RCC 7860 (cell line): ENCODE measurements at places on chromosomes 2 and 18.
A peak's percentile ranks its signal among the peaks of the same experiment; 100 is the strongest.

GRCh38 chr2:103208916-103209315 lies 447.1 kb downstream of the TMEM182 start:
- no peak for DNase-seq

DNA sequence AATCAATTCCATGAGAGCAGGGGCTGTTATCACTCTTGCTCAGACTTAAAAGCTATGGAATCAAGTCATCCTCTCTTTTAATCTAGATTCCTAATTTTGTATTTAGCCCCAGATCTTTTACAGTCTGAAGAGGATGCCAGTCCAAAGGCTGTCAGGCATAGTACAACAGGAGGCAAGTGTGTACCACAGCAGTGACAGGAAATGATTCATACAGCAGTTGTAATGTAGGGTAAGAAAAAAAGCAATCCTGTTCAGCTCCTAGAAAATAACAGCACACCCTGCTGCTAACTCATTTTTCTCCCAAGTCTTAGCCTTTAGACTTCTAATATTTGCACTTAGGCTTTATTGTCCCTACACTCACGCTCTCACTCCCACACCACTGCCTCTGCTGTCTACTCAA lies 127.8 kb upstream of the SYT4 start:
- DNase-seq, result peak; percentile 19

DNA sequence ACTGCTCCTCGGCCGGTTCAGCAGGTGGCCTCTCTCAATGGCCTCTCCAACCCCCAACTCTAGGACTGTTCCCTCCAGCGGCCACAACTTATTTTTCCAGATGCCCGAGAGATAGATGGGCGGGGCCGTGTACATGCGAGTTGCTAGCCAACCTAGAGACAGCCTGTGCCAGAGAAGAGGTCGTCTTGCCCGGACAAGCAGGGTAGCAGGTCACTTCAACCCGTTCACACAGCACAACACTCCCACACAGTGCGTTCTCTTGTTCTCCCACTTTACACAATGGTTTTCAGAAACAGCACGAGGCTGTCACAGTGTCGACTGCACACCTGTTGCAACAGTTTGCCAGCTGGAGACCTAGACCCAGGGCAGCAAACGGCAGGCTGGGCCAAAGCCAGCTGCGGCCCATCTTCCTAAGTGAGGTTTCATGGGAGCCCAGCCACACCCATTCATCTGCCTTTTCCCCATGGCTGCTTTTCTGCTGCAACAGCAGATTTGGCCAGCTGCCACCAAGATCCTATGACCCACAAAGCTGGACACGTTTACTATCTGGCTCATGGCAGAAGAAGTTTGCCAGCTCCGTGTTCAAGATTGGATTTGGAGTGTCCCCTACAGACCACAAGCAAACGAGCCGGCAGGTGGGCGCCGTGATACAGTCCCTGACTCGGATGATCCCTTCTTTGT lies 7.3 kb upstream of the PRLH start:
- peak; percentile 27 for DNase-seq

DNA sequence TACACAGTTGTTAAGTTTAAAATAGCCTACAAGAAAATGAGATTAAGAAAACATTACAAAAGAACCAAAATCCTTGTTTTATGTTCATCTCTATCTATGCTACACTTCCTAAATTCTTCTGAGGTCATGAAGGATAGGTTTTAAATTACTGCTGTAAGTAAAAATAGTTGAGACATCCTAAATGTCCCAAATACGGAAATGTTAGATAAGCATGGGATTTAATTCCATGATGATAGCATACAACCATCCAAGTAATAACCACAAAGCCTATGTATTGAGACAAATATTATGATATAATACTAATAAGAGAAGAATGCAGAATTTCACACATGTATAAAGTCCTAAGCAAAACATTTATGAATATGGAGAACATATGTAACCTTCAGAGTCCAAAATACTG lies 34.1 kb downstream of the PIEZO2 start:
- no peak for DNase-seq

- DNase-seq, result no peak
These were observed 237.0 kb downstream of the IKZF2 start for GRCh38 chr2:212914392-212914791.

GRCh38 chr18:8662560-8663255 lies 42.6 kb upstream of the MTCL1 start:
- no peak for DNase-seq

- no peak for DNase-seq
These were observed 49.0 kb upstream of the BIN1 start for GRCh38 chr2:127155947-127156346.

GRCh38 chr2:129767346-129768035 lies 212.0 kb upstream of the RAB6C start:
- DNase-seq, result no peak

DNA sequence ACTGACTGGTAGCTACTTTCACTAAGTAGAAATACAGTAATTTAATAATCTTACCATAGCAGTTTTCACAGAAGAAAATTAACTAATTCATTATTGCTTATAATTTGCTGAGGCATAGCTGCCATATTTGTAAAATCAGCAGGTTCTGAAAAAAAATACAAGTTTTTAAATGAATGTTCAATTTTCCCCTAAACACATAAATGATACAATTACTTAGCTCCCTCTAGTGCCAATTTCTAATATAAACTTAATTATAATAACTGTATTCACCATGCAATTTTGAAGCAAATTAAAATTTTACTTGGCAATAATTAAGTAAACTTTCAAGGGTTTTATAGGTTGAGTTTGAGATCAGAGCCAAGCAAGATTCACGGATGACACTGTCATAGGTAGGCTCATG lies 1321.6 kb upstream of the ACVR2A start:
- peak; percentile 14 for DNase-seq

GRCh38 chr2:237219826-237220225 lies 134.1 kb downstream of the COPS8 start:
- DNase-seq, result no peak

DNA sequence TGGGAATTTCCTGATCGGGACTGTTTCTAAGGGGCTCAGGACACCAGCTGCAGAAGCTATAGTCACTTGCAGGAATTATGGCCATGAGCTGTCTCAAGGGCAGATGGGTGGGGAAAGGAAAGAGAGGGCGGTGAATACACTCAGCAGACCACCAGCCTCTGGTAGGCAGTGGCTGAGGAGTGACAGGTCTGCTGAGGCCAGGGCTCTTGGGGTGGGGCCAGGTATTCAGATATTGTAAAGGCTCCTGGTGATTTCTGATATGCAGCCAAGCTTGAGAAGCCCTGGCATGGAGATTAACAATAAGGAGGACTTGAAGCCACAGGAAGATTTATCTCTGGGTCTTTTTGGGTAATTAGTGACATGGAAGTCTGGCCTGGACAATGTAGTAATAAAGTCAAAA lies 145.3 kb upstream of the AQP4 start:
- DNase-seq, result no peak

GRCh38 chr18:3706279-3707097 lies 256.5 kb downstream of the TGIF1 start:
- DNase-seq, result no peak

DNA sequence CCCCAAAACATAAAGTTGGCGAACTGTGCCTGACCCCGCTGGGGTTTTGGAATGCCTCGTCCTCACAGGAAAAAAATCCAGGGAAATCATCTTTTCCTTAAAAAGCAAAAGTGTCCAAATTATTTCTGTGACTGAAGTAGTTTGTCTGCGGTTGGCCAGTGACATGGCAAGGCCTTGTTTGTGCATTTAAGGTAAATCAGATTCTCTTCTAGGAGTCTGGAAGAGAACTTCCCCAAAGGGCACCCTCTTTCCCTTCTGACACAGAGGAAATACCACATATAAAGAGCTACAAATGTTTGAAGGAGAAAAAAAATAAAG lies 737 bp upstream of the CYB5A start:
- DNase-seq, result no peak

DNA sequence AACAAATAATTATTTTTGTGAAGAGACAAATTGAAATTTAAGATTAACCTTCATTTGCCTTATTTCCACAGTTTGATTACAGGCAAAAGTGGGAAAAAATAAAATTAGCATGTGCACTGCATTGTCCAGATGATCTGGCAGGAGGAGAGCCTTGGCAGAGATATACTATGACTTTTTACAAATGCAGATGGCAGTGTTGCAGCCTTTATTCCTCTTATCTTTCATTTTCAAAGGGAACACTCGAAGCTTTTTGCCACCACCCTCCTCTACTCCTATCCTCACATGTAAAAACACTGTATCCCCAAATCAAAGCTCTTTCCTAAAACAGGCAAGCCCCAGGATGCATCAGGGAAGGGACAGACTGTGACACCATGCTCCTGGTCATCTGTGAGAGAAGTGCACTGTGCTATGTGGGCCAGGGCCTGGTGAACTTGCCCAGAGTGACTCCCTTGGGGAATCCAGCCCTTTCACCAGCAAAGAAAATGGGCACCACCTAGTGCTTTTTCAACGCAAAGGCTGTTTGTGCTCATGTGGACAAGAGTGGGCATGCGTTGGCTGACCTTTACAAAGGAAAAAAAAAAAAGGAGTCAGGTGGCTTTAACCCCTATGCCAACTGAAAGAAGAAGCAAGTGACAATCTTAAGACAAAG lies 74.7 kb upstream of the ETAA1 start:
- DNase-seq, result peak; percentile 70

DNA sequence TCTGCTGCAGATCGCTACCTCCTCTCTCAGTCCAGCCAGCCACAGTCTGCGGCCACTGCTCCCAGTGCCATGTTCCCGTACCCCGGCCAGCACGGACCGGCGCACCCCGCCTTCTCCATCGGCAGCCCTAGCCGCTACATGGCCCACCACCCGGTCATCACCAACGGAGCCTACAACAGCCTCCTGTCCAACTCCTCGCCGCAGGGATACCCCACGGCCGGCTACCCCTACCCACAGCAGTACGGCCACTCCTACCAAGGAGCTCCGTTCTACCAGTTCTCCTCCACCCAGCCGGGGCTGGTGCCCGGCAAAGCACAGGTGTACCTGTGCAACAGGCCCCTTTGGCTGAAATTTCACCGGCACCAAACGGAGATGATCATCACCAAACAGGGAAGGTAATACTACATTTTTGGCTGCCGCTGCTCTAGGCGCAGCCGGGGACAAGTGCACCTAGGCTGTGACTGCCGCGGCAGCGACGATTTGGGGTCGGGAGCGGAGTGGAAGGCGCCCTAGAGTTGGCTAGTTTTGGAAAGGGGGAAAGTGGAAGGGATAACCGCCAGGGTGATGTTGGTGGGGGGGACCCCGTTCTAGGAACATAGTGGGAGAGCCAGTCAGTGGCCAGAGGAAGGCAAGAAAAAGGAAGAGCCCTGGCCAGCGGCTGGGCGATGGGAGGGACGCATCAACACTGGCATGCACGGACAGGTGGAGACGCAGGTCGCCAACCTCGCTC lies 776 bp downstream of the TBR1 start:
- no peak for DNase-seq

DNA sequence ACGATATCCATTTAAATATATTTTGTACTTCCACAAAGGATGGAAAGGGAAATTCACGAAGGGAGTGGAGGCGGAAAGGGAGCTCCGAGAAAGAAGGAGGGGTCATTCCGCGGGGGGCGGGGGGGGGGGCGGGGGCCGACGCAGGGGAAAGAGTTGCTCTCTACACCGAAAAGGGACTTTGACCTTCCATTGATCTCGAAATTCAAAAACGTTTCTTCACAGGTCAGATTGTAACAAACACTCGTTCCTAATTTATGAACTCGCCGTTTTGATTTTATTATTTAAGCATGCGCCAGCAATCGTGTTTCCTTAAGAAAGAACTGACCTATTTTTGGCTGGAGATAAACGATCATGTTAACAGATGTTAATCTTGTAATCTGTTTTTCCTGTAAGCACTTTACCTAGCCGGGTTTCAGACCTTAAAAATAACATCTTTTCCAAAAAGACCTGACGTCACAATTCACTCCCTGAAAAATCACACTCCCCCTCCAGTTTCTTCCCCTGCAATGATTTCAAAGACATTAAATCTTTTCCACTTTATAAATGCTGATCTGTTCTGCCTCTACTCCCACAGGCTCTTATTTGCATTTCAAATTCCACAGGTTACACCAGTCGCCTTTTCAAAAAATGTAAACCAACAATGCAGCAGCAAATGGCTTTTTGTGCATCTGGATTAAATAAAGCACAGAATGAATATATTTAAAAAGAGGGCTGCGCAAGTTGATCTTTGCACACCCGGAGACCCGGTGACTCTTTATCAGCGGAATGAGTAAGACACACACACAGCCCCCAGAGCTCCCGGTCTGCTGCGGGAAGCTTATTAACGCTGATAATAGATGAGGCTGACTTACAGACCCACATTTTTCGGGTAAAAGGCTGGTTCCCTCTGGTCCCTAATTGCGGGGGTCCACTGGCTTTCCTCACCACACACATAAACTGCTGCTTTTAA lies 1.6 kb downstream of the ZNF516 start:
- peak; percentile 30 for DNase-seq

- no peak for DNase-seq
These were observed 7.9 kb downstream of the GPN1 start for GRCh38 chr2:27636766-27637165.

GRCh38 chr2:114925296-114926255 lies 483.1 kb downstream of the DPP10 start:
- no peak for DNase-seq

GRCh38 chr2:239751679-239752355 lies 273.3 kb downstream of the NDUFA10 start:
- no peak for DNase-seq

DNA sequence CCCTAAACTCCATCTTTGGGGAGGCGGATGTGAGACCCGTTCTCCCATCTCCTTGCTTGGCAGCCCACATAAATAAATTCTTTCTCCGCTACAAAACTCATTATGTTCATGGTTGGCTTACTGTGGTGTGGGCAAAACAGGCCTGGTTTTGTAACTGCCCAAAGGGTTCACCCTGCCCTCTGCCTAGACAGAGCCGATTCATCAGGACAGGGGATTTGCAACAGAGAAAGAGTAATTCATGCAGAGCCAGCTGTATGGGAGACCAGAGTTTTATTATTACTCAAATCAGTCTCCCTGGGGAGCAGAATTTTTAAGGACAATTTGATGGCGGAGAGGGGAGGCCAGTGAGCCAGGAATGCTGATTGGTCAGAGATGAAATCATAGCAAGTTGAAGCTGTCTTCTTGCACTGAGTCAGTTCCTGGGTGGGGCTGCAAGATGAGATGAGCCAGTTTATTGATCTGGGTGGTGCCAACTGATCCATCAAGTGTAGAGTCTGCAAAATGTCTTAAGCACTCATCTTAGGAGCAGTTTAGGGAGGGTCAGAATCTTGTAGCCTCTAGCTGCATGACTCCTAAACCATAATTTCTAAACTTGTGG lies 8.4 kb upstream of the RNF125 start:
- DNase-seq, result no peak

- peak; percentile 42 for DNase-seq
These were observed 107.7 kb downstream of the COL6A3 start for GRCh38 chr2:237306083-237306786.

GRCh38 chr2:46748735-46749531 lies 166.7 kb downstream of the MCFD2 start:
- peak; percentile 93 for DNase-seq

GRCh38 chr2:207830778-207831438 lies 61.2 kb upstream of the FZD5 start:
- no peak for DNase-seq

DNA sequence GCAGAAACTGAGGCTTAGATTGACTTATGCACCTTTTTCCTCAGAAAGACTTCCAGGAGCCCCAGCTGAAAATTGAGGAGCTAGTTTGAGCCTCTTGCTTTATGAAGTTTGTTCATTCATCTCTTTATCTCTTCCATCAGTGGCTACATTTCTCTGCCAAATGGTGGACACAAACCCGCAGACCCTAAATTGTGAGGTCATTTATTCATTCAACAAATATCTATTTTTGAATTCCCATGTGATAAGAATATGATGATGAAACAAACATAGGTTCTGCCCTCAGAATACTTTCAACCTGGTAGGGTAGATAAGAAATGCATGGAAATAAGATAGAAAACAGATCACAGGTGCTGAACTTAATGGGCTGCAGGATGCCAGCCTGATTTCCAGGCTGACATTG lies 309.4 kb downstream of the TNS1 start:
- no peak for DNase-seq

- no peak for DNase-seq
These were observed 3.0 kb upstream of the PXDN start for GRCh38 chr2:1747065-1747941.
